ENCODE measurements at places on chromosomes 7 and 10. TPM values are rescaled to one million over a fixed set of nuclear protein-coding genes. Genes with fewer than 3 reads are reported as not detected.

DNA sequence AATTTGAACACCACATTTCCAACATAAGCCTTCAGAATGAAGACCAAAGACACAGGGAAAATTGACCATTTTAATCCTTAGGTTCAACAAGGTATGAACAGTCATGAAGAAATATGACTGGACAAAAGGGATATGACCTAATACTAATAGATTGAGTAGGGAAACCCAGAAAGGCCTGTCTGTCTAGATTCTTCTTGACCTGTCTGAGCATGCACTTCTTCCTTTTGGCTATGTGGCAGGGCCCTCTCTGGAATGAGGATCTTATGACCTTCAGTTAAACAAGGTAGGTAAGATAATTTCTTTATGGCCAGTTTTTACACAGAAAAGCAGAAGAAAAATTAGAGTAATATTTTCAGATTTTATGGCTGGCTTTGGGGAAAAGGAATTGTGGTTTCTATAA lies 3.0 kb upstream of the PHYHIPL start:
- no peak for DNase-seq

- no peak for DNase-seq
Measured at GRCh38 chr7:40298421-40298820, 163.6 kb downstream of the SUGCT start.

Gene MNX1
- 21.9 TPM for total RNA-seq

GRCh38 chr7:91239171-91239604 lies 25.0 kb upstream of the FZD1 start:
- DNase-seq = no peak

- DNase-seq = no peak
Measured at GRCh38 chr10:124622158-124622557, 122.0 kb downstream of the FAM53B start.

Gene MEIG1
- not detected for total RNA-seq

GRCh38 chr10:106217627-106218026 lies 946.9 kb downstream of the SORCS1 start:
- no peak for DNase-seq

DNA sequence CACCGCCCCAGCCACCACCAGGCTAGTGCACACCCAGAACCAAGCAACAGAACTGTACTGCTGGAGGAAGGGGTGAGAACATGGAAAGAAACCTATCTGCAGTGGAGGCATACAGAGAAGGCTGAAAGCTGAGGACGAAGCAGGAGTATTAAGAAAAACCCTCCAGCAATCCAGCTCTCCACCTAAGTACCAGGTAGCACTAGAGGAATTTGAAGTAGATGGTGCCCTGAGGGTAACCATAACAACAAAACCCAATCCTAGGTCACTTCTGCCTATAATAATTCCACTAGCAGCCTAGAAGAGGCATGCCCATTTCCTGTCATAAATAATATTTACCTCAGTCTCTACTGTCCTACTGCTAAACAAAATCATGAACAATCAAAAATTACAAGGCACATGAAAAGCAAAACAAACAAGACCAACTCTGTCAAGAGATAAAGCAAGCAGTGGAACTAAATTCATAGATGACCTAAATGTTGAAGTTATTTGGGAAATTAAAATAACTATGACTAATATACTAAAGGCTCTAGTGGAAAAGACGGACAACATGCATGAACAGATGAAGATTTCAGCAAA lies 51.1 kb downstream of the HYCC1 start:
- no peak for DNase-seq

Gene SORCS1
- not detected for total RNA-seq

Gene CDK6
- total RNA-seq = 59.5 TPM

DNA sequence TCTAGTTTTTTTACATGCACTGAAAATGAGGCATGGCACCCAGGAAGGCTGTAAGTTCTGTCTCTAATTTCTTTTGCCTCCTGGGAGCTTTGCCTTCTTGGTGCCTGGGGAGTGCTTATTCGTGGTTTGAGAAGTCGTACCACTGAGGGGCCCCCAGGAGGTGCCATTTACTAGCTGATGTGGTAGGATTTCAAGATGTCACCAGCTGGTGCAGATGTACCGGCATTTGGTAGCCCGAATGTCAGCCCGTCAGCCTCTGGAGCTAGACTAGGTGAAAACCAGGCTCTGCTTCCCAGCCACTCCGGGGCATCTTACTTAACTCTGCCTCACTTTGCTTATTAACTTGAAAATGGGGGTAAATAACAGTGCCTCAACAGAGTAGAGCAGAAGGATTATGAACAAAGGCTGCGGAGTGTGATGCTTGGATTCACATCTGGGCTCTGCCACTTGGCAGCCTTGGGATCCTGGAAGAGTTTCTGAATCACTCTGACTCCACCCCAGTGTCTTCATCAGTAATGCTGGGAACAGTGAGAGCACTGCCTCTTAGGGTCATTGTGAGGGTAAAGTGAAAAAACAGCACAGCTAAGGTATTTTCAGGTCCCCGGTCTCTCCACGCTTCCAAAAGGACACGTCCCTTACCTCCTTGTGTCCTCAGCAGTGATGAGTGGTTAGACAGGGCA lies 31.4 kb upstream of the BTBD16 start:
- no peak for DNase-seq

GRCh38 chr10:60704471-60704870 lies 73.8 kb upstream of the CDK1 start:
- DNase-seq = peak; percentile 54

- no peak for DNase-seq
Measured at GRCh38 chr10:11275651-11276050, 258.0 kb downstream of the CELF2 start.

- peak; percentile 75 for DNase-seq
Measured at GRCh38 chr7:39465055-39465929, 100.9 kb upstream of the YAE1 start.

DNA sequence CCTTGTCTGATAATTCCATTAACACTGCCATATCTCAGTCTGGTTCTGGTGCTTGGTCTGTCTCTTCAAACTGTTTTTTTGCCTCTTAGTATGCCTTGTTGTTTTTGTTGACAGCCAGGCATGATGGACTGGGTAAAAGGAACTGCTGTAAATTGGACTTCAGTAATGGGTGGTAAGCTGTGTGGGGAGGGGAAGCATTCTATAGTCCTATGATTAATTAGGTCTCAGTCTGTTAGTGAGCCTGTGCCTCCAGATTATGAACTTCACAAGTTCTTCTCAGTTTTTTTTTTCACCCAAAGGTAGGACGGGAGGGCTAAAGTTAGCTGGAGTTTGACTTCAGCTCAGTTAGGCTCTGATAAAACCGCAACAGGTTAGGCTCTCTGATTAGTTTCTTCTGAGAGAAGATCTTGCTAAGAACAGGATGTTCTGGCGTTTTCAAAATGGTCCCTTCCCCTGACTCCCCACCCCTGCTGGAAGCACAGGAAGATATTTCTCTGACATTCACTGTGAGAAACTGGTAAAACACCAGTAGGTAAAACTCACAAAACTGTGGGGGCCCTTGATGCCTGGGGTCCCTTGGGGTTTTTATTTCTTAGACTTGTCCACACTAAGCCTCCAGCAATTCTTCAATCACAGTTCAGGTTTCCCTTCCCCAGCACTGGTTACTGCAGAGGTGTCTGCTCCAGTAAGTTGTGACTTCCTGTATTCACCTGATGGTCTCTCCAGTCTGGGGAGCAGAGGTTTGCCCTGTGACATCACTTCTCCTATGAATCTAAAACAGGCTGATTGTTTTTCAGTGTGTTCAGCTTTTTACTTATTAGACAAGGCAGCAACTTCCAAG lies 43.3 kb upstream of the CCDC71L start:
- no peak for DNase-seq
